Epithelial cell of prostate (primary cell): ENCODE measurements at places on chromosomes 11 and 22.

DNA sequence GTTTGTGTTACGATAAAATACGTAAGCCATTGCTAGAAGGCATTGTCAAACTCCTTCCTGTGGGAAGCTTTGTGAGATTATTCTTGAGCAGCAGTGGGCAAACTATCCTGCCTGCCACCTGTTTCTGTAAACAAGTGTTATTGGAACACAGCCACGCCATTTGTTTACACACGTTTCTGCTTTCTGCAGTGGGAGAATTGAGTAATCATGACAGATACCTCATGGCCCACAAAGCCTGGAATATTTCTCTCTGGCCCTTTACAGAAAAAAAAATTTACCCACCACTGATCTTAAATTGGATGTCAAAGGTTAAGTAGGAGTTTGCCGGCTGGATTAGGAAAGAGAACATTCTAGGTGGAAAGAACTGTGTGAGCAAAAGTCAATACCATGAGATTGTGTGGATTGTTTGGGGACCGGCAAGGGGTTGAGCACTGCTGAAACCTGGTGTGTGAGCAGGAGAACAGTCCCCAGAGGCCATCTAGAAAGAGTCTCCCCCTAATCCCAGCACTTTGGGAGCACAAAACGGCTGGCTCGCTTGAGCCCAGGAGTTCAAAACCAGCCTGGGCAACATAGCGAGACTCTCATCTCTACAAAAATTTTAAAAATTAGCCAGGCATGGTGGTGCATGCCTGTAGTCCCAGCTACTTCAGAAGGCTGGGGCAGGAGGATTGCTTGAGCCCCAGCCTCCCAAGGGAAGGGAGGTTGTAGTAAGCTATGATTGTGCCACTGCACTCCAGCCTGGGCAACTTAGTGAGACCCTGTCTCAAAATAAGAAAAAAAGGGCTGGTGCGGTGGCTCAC, 6.0 kb upstream of the PLA2G6 start:
- no peak for DNase-seq

- DNase-seq, result no peak
Measured at GRCh38 chr11:125250318-125251213, 86.0 kb downstream of the PKNOX2 start.

- DNase-seq, result peak; percentile 48
Measured at GRCh38 chr22:25746012-25746373, 4.0 kb downstream of the MYO18B start.

GRCh38 chr11:114080219-114080618, 20.7 kb downstream of the ZBTB16 start:
- DNase-seq, result no peak

DNA sequence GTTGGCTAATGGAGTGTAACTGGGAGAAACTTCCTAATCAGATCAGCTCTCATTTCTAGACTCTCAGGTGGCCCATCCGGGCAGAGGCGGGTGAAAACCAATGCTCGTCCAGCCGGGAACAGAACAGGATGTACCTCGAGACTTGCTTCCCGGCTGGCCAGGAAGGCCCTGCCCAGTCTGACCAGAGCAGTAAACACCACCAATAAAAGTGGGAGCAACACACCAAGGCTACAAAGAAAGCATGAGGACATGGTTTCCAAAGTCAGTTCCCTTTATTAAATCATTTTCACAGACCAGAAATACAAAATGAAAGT, 940 bp upstream of the TNKS1BP1 start:
- DNase-seq, result no peak

GRCh38 chr11:16853266-16853665, 114.8 kb downstream of the C11orf58 start:
- no peak for DNase-seq
